H4 (cell line): ENCODE measurements at places on chromosomes 2 and 18. TPM values are rescaled to one million over a fixed set of nuclear protein-coding genes. Genes with fewer than 3 reads are reported as not detected.
A peak's percentile ranks its signal among the peaks of the same experiment; 100 is the strongest.

- no peak for DNase-seq
Observed at GRCh38 chr2:102253753-102254150, 57.6 kb upstream of the IL1RL1 start.

DNA sequence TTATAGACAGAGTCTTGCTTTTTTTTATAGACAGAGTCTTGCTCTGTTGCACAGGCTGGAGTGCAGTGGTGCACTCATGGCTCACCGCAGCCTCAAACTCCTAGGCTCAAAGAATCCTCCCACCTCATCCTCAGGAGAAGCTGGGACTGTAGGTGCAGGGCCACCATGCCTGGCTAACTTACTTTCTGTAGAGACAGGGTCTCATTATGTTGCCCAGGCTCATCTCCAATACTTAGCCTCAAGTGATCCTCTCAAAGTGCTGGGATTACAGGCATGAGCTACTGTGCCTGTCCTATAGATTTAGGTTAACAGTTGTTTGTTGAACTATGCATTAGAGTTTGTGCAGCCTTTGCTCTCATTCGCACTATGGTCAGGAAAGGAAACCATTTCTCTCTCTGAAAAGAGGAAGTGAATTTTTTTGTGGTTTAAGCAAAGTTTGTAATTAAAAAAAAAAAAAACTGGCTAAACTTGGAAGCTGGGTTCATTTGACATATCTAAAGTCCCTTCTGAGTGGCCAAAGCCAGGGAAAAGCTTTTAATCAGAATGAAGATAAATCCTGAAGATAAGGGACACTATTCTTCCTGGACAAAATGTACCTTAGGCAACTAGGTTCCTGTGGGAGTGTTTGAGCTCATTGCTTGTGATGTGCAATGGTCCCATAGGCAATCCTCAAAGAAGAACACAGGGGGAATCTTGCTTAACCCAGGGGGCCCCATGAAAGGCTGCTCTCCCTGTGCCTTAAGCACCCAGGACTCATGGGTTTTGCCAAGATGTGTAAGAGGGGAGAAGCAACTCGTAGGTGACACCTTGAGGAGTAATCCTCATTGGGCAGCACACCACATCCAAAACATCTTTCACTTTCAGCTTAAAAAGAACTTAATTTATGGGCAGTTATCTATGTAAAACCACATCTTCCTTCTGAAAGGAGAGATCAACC is 201.7 kb downstream of the MREG start:
- no peak for DNase-seq

The PRKRA gene
- total RNA-seq, result 53.5 and 53.9 TPM in 2 replicates

GRCh38 chr2:40282428-40282827 is 169.5 kb downstream of the SLC8A1 start:
- DNase-seq, result no peak

DNA sequence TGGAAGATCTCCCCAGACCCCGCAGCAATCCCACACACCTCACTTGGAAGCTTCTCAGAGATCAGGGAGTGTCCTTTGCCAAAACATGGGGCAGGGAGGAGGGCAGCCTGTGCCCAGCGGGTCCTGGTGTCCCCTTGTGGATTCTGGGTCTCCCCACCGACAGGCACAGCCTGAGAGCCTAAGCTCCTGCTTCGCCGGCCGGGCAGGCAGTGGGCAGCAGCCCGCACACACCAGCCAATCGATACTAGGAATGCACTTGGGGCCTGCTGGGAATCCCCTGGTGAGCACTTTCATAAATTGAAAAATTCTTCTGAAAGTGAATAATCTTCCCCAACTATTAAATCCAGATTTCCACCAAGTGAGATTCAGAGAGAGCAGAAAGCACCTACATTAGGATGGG is 246.0 kb downstream of the ATAD2B start:
- no peak for DNase-seq

GRCh38 chr2:61937886-61938285 is 32.4 kb downstream of the COMMD1 start:
- DNase-seq, result no peak

The COL4A3 gene
- total RNA-seq, result not detected in 2 replicates

DNA sequence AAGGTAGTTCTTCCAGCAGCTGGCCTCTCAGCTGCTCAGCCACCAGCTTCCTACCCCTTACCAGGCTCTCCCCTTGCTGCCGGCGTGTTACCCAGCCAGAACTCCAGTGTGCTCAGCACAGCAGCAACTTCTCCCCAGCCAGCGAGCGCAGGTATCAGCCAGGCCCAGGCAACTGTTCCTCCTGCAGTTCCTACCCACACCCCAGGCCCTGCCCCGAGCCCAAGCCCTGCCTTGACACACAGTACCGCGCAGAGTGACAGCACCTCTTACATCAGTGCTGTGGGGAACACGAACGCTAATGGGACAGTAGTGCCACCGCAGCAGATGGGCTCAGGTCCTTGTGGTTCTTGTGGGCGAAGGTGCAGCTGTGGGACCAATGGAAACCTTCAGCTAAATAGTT is 52.0 kb downstream of the ZCCHC2 start:
- no peak for DNase-seq

DNA sequence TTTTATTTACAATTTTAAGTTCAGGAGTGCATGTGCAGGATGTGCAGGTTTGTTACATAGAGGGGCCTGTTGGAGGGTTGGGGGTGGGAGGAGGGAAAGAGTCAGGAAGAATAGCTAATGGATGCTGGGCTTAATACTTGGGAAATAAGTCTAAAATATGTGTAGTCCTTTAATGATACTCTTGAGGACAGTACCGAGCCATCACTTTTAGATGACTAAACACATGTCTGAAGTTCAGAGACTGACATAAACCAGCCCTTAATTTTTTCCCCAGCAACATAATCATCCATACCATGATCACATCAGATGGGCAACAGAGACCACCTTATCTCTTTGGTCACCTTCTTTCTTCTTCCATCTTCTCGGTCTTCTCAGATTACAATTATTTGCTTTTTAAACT is 189.1 kb upstream of the COL3A1 start:
- no peak for DNase-seq

The ADAM23 gene
- 4.2 and 4.9 TPM in 2 replicates for total RNA-seq

The ACADL gene
- total RNA-seq, result 0.48 TPM in 1 of 2 replicates, not detected in the other

DNA sequence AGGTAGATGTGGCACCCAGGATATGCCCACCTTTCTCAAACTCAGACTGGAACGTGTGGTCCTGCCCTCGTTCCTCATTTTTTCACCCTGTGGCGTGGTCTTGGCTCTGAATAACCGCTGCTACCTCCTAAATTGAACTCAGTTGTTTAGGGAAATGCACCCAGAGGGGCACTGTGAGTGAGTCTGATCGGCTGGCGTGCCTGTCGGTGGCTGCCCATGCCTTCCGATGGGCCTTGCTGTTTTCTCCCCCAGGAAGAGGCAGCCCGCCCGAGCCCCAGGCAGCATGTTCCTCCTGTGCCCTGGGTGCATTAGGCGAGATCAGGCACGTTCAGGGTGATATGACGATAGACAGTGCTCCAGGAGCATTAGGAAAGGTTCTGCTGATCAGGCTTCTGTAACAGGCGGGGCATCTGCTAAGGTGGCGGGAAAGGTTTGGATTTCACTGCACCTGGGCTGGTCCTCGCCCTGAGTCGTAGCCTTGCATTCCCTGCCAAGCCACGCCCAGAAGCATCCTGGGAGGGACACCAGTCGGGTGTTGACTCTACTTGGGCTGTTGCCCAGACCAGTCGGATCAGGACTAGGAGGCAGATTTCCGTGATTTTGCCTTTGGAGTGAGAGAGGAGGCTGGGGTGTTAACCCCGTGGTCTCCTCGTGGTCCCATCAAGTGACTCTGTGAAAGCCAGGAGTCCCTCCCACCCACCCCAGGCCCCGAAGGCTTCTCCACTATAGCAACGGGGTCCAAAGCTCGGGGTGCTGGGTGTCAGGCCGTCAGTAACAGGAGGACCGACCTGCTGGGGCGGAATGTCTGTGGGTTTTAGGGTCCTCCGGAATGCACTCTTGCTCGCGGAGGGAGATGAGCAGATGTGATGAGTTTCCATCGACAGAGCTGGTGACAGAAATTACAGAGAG is 75.1 kb downstream of the SH3BP4 start:
- peak; percentile 90 for DNase-seq

The COPS7B gene
- total RNA-seq, result 14.7 and 21.7 TPM in 2 replicates

The USP34 gene
- total RNA-seq, result 33.1 and 46.9 TPM in 2 replicates

The DSG2 gene
- 26.4 TPM in 2 replicates for total RNA-seq

GRCh38 chr2:51299370-51299769 is 267.4 kb upstream of the NRXN1 start:
- DNase-seq, result no peak

The POTEI gene
- 0.10 and 0.31 TPM in 2 replicates for total RNA-seq

GRCh38 chr2:1492711-1493430 is 79.6 kb downstream of the TPO start:
- DNase-seq, result no peak
